ENCODE measurements at places on chromosomes 2 and 18.

DNA sequence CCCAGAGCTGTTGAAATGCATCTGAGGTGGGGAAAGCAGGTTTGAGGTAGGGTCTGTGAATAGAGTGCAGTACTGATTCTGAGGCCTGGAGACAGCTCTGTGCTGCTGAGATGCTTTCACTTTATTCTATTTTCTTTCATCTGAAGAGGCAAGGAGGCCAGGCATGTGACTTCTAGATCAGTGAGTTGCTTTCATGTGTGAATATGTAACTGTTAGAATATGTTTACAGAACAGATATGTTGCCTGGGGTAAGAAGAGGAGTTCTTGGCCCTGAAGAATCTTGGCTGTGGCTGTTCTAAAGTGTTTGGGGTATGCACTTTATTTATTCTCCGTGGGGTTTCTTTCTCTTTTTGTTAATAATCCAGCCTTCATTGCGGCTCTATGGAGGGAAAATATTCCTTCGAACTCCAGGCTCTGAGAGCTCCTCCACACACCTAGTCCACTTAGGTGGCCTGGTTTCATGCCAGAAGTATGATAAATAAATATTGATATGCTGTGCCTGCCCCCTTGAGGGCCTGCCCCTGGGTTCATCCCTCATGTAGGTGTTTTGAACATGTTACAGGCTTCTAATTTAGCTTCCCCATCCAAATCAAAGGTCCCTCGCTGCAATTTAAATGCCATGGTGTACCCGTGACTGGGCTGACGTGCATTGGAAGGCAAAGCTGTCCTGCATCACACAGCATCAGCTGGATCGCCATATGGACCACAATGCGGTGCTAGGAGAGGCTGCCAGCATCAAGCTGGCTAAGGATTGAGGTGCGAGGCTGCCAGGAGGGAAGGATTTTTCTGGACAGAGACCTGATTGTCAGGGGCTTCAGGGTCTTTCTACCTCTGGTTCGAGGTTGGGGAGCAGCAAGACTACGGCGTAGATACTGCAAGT lies 102.9 kb downstream of the PRKCE start:
- DNase-seq: peak; percentile 37

GRCh38 chr2:217908544-217908943 lies 94.3 kb downstream of the TNS1 start:
- DNase-seq: no peak

GRCh38 chr2:27322301-27322765 lies 564 bp downstream of the MPV17 start:
- no peak for DNase-seq

DNA sequence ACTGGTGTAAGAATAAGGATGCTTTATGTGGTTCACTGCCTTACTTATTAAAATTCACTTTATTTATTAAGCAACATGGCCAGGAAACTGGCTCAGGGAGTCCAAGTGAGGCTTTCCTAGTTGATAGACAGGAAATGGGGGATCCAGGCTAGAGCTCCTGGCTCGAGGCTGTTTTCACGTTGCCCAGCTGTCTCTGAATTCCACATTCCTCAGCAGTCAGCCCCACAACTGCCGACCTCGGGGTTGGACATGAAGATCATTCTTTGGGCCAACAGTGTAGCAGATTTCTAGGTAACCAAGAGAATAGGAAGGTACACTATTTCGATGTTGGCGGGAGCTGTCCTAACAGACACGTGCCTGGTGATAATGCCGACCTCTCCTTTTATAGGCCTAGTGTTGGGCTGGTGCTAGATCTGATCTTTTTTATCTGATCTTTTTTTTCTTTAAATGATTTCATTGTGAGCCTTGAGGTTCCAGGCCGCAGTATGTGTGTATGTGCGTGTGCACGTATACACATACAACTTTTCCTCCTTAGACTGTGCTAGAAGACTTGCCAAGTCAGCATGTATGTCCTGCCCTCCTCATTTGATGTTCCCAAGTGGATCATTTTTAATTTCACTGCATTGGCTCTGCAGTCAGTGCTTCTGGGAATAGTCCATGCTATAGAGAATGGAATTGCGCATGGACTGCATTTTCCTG lies 103.5 kb downstream of the CABLES1 start:
- DNase-seq: no peak

- DNase-seq: peak; percentile 5
Observed at GRCh38 chr2:5215989-5216607, 476.1 kb upstream of the SOX11 start.

DNA sequence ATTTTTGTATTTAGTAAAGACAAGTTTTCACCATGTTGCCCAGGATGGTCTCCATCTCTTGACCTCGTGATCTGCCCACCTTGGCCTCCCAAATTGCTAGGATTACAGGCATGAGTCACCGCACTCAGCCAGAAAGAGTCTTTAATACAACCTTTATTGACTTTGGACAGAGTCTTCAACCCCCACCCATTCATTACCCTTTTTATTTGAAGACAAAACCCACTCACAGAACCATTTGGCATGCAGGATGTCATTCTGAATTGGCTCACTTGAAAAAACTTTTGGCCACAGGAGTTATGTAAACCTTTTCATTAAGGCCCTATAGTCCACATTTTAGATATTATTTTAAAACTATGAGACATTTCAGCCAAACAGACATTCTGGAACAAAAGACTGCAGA lies 217.9 kb upstream of the RND3 start:
- DNase-seq: no peak

- no peak for DNase-seq
Observed at GRCh38 chr2:171991027-171991426, 8.7 kb upstream of the METAP1D start.

GRCh38 chr2:138059487-138060300 lies 95.4 kb downstream of the HNMT start:
- DNase-seq: no peak

- no peak for DNase-seq
Observed at GRCh38 chr2:187590175-187590574, 35.9 kb upstream of the TFPI start.

DNA sequence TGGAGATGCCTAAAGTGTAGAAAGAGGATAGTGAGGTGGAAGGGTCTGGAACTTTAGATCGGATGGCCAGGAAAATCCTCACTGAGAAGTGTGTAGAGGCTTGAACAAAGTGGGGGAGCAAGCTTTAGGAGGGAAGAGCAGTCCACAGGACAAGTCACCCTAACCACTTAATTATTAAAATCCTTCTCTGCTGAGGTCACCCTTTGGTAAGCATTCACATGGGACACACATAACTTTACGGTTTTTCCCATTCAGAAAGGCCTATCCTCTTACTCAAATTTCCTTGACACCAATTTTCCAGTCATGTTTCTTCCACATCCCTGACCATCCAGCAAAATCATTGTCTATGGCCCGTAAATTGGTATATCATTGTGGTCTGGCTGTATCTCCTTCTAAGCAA lies 31.0 kb upstream of the ZEB2 start:
- DNase-seq: no peak

- no peak for DNase-seq
Observed at GRCh38 chr2:205868053-205868452, 185.8 kb downstream of the NRP2 start.

DNA sequence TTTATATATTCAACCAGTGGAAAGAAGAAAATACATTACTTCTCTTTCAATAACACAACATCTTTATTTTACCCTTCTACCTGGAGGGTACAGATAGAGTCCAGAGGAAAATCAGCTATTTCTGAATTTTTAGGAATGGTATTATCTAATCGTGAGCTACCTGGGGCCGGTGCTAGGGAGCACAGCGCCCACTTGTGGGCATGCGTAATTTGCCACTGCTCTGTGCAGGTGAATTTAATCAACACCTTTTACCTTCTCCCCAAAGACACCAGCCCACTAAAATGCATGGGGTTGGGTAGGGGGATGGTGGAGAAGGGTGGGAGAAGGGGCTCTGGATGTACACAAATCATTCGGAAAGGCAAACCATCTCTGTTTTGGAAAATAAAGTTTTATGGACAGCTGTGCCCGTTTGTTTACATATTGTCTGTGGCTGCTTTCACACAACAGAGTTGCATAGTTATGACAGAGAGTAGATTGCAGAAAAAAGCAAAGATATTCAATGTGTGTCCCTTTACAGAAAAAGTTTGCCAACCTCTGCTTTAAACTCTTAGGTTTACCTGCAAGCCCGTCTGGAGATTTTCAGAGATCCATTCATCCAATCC lies 51.5 kb upstream of the DCC start:
- DNase-seq: no peak

GRCh38 chr2:59888015-59888414 lies 665.4 kb downstream of the BCL11A start:
- DNase-seq: no peak

- no peak for DNase-seq
Observed at GRCh38 chr2:42342061-42342794, 18.8 kb downstream of the COX7A2L start.

GRCh38 chr2:113806217-113806913 lies 49.9 kb upstream of the SLC35F5 start:
- no peak for DNase-seq

GRCh38 chr18:21051620-21052019 lies 60.0 kb downstream of the ROCK1 start:
- no peak for DNase-seq

DNA sequence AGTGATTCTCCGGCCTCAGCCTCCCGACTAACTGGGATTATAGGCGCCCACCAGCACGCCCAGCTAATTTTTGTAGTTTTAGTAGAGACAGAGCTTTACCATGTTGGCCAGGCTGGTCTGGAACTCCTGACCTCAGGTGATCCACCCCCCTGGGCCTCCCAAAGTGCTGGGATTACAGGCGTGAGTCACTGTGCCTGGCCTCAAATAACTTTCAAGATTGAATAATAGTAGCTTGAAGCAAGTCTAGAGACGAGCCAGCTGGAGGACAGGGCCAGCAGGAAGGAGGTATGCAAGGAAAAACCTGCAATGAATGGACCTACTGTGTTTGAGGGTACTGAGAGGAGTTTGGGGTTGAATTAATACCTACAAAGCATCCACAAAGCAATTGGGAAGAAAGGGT lies 87.5 kb downstream of the MSH2 start:
- DNase-seq: no peak

DNA sequence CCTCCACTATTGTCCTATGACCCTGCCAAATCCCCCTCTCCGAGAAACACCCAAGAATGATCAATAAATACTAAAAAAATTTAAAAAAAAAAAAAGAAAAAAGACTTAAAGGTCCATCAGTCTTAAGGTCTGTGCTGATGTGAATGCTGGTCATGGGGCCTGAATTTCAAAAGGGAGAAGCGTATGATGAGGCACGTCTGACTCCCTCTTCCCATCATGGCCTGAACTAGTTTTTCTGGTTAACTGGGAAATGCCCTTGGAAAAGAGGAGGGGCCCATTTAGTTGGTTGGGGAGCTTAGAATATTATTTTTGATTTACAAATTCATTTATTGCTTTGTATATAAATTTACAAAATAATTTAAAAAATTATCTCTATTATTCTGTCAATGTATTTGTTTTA lies 291.0 kb upstream of the CDH19 start:
- DNase-seq: no peak

DNA sequence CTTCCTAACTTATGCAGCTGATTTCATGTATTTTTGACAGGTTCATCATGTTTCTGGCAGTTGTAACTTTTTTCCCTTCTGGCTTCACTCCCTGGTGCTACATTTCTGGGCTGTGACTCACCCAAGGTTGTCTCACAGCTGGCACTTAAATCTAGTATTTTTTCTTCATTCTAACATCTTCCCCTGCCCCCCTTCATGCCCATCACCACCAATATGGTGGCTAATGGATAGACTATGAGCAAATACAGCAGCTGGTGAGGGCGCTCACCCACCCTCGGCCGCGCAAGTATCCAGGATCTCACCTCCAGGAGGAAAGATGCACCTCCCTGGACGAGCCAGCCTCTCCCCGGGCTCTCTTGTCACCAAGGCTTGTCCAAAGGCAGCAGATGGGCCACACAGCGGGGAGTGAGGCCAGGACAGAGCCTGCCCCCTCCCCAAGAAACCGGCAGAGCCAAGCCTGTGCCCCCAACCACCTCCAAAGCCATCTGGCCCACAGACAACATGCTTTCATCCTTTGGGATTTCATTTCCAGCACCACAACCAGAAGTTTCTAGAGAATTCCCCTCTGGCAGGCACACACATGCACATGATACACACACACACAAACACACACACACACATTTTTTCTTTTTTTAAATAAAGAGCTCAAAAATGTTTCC lies 39.1 kb downstream of the ATOH8 start:
- peak; percentile 95 for DNase-seq

GRCh38 chr2:144201126-144201525 lies 318.8 kb downstream of the ZEB2 start:
- no peak for DNase-seq

DNA sequence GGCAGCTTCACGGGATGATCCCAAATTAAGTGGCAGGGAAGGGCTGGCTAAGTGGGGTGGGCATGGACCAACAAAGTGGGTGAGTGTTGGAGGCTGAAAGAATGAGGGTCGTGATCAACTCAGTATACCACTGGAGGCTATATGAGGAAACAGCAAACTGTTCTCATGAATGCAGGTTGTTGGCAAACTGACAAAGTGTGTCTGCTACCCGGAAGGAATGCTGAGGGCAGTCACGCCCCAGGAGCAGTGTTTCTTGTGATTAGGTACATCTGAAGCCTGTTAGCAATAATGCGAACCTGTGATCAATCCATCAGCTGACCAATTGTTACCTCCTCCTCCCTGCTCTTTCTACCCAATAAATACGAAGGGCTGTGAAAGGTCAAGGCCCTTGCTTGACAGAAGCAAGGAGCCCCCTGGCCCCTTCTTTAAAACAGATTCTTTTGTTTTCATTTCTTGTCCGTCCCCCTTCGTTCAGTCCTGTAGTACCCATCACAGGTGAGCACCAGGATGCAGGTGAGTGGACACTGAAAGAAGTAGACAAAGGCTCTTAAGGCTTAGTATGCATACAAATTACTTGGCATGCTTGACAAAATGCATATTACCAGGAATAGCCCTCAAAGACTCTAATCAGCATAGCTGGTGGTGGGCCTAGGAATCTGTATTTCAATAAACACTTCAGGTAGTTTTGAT lies 67.9 kb downstream of the LOXHD1 start:
- no peak for DNase-seq

DNA sequence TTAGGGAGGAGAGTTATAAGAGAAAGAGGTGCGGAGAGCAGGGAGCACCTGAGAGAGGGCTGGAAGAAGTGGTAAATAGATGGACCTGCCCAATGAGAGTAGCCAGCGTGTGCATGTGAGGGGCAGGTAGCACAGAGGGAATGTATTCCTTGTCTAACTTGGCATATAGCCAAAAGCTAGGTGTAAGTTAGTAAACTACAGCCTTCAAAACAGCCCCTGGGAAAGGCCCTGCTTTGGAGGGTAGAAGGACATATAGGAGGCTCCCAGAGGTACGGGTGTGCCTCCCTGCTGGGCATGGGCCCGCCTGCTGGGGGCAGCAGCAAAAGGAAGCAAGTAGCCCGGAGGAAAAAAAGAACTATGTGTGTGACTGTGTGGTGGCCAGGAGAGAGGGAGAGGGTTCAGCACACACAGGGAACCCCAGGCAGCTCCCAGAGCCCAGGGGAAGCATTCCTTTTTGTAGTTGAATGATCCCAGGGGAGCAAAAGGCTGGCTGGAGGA lies 48.0 kb downstream of the TCF7L1 start:
- no peak for DNase-seq

- DNase-seq: no peak
Observed at GRCh38 chr18:58495207-58495606, 133.7 kb downstream of the ALPK2 start.

- DNase-seq: no peak
Observed at GRCh38 chr18:44548291-44549221, 132.1 kb upstream of the SETBP1 start.
